SK-N-SH treated with all-trans-retinoic acid at 6 μM for 48 hours (cell line): ENCODE measurements at places on chromosomes 2 and 18.

DNA sequence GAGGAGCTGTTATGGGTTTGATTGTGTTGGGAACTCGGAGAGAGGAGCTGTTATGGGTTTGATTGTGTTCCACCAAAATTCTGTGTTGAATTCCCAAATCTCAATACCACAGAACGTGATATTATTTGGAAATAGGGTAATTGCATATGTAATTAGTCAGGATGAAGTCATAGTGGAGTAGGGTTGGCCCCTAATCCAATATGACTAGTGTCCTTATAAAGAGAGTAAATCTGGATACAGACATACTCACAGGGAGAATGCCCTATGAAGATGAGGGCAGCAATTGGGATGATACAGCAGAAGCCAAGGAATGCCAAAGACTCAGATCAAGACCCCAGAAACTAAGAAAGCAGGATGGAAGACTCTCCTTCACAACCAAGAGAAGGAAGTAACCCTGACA lies 1023.2 kb upstream of the ZEB2 start:
- no peak for ATAC-seq

GRCh38 chr2:230908595-230909191 lies 16.3 kb downstream of the GPR55 start:
- ATAC-seq = peak; percentile 56; the same call in 2 of the 3 replicates

DNA sequence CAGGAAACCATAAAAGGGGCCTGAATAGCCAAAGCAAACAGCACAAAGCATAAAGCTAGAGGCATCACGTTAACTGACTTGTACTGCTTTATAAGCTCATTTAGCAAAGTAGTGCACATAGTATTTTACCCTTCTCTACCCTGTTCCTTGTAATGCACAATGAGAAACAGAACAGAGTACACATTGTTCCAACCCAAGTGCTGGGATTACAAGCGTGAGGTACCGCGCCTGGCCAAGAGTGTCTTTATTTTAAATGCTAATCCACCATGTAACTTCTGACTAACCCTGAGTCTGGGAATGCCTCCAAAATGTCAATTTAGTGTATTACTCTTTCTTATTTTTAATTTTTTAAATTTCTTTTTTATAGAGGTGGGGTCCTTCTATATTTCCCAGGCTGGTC lies 46.4 kb upstream of the STON1 start:
- no peak for ATAC-seq

DNA sequence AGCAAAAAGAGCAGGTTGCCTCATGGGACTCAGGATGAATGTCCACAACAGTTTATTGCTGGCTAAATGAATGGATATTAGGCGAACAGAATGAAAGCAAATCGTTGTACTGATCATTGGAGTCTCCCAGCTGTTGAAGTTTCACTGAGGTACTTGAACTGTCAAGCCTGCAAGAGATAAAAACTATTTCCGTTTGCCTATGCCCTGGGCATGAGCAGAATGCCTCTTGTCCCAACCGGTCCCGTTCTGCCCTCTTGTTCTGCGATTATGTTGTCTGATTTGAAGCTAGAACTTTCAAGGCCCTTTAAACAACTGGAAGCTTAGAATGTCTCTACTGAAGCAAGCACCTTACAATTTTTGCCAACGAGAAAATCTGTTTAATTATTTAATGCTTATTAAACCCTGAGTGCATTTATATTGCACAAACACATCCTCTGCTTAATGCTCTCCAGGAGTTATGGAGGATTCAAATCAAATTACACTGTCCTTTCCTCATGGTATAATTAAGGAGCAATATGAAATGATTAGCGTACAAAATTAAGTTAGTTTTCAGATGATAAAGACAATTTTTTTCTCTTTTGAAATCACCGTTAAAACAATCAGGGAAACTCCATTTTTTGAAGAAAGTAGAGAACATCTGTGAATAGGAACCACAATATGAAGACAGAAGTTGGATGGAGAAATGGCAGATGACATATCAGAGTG lies 17.7 kb downstream of the QPCT start:
- ATAC-seq = no peak

GRCh38 chr2:189338115-189338514 lies 103.2 kb upstream of the WDR75 start:
- no peak for ATAC-seq
